ENCODE measurements at places on chromosomes 4 and X.
A peak's percentile ranks its signal among the peaks of the same experiment; 100 is the strongest.

DNA sequence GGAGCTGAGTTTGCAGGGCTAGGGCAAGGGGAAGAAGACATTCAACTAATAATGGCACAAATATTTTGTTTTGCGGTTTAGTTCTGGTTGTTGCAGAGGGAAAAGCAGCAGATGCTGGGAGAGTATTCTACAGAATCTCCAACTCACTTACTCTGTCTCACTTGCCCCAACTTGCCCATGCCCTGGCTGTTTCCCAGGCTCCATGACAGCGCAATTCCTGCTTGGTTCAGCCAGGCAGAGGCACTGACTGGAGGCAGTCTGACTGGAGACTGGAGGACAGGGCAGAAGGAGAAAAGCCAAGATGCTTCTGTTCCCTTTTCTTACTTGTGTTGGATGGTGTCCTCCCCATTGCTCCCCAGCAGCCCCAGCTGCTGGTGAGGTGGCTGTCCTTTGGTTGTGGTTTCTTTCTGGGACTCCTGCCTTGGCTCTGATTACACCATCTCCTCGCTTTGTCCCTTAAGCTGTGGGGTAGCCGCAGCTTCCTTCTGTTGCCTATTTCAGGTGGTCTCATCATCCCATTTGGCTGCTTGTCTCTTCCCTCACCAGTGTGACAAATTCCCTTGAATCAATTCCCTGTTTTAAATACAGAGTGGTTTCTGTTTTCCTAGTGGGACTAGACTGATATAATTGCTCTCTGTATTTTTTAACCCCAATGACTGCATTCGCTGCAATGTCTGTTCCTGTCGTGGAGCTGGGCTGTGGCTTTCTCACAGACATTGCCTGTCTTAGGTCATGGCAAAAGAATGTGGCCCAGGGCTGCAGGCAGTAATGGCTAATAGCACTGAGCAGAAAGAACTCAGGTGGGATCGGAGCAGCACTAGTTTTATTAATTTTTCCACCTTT is 24.2 kb upstream of the RASL11B start:
- peak; percentile 48 for DNase-seq

DNA sequence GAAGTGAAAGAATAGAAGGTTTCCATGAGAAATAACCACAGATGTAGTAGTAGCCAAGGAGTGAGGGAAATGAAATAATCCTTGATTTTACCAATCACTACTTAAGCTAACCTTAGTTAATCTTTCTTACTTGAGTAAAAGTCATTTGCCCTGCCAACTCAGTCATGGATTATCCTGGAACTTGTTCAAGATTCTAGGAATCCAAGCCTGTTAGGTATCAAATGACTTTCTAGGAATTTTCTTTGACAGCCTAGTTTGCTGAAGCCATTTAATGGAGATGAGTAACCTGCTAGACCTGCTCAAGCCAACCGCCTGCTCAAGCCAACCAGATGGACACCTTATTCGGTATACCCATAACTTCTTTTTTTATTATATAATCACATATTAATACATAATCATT is 180.5 kb downstream of the KLHL13 start:
- no peak for DNase-seq

GRCh38 chr4:113941836-113942235 is 37.6 kb downstream of the ARSJ start:
- DNase-seq = no peak

DNA sequence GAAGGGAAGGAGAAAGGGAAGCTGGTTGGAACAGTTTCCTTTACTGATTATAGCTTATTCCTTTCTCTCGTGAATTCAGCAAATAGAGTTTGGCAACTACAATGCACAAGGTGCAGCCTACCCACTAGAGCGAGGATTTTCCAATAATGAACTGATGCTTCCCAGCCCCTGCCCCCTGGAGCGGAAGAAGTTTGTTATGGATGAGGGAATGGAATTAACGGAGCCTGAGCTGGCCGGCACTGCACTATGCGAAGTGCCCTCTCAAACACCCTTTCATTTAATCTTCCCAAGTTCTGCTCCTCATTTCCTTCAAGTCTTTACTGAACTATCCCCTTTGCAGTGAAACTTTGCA is 42.5 kb upstream of the CBR4 start:
- DNase-seq = peak; percentile 76

GRCh38 chr4:164847016-164847415 is 30.0 kb upstream of the APELA start:
- DNase-seq = no peak

GRCh38 chr4:136412708-136413107 is 1119.6 kb downstream of the PCDH18 start:
- DNase-seq = no peak

DNA sequence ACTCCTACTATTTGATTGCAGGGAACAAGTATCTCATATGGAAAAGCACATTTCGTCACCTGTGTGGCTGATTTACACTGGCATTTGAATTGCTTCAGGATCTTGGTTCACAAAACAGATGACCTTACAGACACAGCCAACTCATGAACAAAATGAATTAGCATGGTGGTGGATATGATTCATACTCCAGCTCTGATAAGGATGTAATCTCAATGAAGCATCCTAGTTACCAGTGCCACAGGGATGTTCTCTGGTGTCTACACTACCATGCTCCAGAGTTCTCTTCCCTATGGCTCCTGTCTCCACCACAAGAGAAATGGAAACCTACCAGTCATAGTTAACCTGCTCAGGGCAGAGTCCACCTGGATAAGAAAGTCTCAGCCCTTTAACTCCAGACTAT is 40.7 kb downstream of the TEC start:
- no peak for DNase-seq

DNA sequence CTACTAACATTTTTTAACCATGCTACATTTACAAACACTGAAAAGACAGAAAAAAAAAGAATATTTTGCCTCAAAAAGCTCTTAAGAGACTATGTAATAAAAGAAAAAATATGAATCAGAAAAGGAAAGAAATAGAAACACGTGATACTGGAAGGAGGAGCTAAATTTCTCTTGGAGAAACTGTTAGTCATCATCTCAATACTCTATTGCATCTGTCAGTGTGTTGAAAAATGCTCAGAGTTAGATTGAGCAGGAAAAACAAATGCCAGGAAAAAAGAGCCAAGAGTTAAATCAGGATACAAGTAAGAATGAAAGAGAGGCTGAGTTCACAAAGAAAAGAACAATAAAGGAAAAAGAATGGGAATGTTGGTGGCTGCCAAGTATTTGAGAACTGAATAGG is 2.6 kb downstream of the RAB28 start:
- no peak for DNase-seq

GRCh38 chrX:1466971-1467561 is 14.4 kb upstream of the ASMTL start:
- no peak for DNase-seq

GRCh38 chrX:40326186-40326965 is 228.6 kb upstream of the BCOR start:
- no peak for DNase-seq

GRCh38 chrX:100315566-100315965 is 94.5 kb downstream of the PCDH19 start:
- DNase-seq = no peak

- peak; percentile 49 for DNase-seq
Observed at GRCh38 chrX:69305333-69306062, 140.2 kb upstream of the PJA1 start.

- DNase-seq = no peak
Observed at GRCh38 chrX:112751076-112751475, 71.3 kb upstream of the LHFPL1 start.
